ENCODE measurements at places on chromosomes 2 and 18.

- no peak for DNase-seq
Measured at GRCh38 chr18:36811955-36812354, 16.8 kb downstream of the TPGS2 start.

DNA sequence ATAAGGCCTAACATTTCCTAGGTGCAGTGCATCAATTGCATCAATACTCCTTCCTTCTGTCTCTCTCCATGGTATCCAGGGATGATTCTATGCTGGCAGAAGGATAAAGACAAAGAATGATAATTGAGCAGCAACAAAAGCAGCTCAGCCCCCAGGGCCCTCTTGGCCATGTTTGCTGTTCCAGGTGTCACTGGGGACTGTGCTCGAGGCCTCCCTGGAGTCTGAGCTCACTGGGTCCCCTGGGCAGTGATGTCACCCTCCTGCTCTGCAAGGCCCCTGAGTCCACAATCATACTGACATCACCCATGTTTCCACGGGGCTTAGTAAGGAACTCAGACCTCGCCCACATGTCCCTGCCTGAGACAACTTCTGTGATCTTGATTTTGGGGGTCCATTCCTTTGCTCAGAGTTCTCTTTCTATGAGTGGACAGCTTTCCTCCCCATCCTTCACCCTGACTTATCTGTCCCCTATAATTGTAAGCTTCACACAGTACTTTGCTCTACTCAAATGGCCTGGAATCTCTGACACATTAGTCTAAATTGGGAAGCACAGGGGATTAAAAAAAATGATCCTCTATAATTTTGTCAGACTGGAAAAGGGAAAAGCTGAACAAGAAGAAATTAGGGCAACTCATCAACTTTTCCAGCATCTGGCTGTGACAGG is 15.8 kb upstream of the EXOC6B start:
- DNase-seq = no peak

- no peak for DNase-seq
Measured at GRCh38 chr18:5556310-5556974, 12.6 kb upstream of the EPB41L3 start.

- DNase-seq = no peak
Measured at GRCh38 chr2:205902900-205903237, 183.1 kb downstream of the INO80D start.

GRCh38 chr2:190098851-190099250 is 36.3 kb upstream of the MSTN start:
- DNase-seq = no peak

DNA sequence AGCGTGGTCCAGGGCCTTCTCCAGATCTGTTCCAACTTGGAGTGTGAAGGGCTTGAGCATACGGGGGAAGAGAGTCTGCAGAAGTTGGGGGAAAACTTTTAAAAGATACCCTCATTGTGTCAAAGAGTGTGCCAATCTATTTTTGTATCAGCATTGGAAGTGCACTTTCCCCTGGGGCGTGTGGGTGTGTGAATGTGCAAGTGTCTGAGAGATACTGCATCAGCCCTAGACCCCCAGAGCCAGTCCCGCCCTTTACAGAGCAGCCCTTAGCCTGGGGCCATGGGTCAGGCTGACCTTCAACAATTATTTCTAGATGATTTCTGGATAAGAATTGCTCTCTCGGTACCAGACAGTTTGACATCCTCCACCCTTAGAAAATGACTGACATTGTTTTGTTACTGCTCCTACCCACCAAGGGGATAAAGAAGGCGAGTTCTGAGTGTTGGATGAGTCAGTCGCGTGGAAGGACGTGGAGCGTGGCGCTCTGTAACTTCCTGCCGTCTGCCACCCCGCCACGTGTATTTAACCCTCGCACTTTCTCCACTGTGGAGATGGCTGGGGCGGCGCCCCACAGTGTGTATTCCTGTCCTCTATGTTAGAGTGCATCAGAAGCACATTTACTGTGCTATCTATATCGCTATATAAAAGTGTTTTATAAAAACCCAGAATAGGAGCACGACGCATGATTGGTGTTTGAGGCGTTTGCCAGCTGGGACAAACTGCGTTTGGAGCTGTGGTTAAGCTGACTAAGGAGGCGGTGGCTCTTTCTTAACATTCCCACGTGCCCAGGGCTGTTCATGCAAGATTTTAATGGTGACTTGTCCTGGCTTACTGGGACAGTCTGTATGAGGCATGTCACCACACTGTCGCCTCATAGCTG is 122.6 kb downstream of the CABLES1 start:
- DNase-seq = no peak
